Cerebellar nuclear complex (tissue), 1 donor: ENCODE measurements at places on chromosomes 4 and X.

GRCh38 chr4:136985683-136986082 is 546.6 kb downstream of the PCDH18 start:
- DNase-seq: no peak

DNA sequence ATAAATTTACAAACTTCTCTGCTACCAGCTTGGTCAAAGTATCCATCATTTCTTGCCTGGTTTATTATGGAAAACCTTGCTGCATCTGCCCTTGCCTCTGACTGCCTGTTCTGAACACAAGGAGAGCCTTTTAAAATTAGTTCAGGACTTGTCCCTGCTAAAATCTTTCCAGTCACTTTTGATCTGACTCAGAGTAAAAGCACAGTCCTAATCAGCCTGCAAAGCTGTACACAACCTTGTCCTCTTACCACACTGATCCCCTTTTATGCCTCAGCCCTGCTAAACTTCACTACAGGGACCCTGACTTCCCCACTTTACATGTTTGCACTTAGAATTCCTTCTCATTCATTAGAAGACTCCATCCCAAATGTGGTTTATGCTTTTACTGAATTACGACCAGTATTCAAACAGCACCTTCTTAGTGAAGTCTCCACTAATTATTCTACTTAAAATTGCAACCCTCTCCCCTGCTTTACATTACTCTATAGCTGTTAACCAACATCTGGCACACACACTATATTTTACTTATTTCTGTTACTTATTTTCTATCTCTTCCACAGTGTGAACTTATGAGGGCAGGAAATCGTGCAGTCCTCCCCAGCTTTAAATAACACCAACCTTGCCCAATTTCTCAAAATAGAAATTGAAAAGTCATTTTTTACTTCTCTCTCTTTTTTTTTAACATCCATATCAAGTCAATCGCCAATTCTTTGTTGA is 6.3 kb downstream of the GABRA4 start:
- DNase-seq: no peak

DNA sequence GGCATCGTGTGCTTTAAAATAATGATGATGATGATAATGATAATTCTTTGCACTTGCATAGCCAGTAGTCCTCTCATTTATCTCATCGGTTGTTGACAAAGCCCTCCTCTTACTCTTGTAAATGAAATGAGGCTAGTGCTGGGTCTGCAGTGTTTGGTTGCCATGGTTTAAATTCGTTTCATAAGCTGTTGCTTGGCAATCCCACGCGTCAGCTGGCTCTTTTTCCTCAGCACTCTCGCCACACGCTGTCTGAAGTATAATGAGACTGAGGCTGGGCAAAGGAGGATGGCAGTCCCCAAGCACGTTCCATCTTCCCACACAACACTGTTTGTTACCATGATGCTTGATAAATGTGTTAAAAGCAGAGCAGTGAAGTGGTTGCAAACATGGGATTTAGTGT is 15.5 kb downstream of the PAGE4 start:
- no peak for DNase-seq

DNA sequence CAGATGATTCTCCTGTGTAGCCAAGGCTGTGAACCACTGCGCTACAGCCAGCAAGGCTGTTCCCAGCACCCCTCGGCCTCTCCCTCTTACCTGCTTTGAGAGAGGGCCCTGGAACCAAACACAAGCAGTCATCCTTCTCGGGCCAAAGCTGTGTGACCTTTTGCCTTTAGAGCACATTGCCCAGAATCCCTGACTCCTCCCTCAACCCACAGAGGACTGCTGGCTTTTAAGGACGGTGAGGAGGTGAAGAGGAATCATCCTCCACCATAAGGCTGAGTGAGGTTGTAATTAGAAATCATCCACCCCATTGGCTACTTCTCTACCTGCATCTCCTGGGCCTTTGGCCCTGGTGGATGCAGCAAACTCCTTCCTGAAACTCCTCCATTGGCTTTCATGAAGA is 93.6 kb upstream of the PJA1 start:
- no peak for DNase-seq

DNA sequence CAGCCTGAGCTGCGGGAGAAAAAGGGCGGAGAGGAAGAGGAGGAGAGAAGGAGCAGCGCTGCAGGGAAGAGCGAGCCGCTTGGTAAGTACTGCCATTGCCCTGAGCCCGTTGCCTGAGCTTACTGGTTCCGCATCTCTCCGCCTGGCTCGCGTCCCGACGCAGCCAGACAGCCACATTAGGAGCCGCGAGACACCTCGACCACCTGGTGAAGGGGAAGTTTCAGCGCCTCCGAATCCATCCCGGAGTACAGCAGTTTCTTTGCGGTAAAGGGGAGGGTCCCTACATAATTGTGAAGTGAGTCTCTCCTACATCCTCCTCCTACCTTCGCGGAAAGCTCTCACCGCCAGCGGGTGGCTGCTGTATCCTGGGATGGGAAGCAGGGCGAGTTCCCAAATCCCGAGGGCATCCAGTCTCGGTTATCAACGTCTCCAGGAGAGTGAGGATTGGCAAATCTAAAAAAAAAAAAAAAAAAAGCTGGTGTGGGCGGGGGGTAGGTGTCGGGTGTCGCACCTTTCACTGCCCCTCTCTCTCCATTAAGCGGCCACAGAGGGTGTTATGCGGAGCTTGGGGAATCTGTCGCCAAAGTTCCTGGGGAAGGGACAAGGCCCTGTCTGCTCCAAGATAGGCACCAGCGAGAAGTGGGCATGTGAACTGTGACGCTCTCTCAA is 7.9 kb downstream of the TBX22 start:
- no peak for DNase-seq

DNA sequence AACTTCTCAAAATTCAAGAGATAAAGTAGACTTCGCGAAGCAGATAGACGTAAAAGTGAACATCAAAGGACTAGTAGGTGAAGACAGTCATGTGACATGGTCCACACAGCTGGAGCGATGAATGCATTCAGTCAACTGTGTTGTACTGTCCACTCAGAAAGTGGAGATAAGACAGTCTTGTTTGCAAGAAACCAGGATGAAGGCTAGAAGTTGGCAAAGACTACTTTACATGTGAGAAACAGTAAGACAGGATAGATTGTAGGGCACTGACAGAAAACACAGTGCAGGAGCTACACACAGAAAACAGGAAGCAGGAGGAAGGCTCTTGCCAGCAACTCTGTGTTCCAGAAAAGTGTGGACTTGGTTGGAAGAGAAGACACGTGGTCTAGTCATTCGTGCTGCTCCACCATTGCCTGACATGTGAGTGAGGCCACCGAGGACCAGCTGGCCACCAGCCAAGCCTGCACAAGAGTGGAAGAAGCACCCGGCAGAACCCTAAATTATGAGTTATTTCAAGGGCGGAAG is 78.9 kb downstream of the FAT1 start:
- no peak for DNase-seq

DNA sequence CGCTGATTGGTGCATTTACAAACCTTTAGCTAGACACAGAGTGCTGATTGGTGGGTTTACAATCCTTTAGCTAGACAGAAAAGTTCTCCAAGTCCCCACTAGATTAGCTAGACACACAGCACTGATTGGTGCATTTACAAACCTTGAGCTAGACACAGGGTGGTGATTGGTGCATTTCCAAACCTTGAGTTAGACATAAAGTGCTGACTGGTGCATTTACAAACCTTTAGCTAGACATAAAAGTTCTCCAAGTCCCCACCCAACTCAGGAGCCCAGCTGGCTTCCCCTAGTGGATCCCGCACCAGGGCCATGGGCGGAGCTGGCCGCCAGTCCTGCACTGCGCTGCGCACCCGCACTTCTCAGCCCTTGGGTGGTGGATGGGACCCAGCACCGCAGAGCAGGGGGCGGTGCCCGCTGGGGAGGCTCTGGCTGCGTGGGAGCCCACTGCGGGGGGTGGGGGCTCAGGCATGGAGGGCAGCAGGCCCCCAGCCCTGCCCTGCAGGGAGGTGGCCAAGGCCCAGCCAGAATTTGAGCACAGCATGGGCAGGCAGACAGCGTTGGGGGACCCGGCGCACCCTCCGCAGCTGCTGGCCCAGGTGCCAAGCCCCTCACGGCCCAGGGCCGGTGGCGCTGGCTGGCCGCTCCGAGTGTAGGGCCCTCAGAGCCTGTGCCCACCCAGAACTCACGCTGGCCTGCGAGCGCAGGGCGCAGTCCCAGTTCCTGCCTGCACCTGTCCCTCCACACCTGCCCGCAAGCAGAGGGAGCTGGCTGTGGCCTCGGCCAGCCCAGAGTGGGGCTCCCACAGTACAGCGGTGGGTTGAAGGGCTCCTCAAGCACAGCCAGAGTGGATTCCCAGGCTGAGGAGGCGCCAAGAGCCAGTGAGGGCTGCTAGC is 608.9 kb upstream of the LCORL start:
- no peak for DNase-seq

GRCh38 chr4:183492791-183493222 is 12.1 kb upstream of the ING2 start:
- no peak for DNase-seq

GRCh38 chr4:125387770-125388169 is 73.0 kb downstream of the FAT4 start:
- no peak for DNase-seq

DNA sequence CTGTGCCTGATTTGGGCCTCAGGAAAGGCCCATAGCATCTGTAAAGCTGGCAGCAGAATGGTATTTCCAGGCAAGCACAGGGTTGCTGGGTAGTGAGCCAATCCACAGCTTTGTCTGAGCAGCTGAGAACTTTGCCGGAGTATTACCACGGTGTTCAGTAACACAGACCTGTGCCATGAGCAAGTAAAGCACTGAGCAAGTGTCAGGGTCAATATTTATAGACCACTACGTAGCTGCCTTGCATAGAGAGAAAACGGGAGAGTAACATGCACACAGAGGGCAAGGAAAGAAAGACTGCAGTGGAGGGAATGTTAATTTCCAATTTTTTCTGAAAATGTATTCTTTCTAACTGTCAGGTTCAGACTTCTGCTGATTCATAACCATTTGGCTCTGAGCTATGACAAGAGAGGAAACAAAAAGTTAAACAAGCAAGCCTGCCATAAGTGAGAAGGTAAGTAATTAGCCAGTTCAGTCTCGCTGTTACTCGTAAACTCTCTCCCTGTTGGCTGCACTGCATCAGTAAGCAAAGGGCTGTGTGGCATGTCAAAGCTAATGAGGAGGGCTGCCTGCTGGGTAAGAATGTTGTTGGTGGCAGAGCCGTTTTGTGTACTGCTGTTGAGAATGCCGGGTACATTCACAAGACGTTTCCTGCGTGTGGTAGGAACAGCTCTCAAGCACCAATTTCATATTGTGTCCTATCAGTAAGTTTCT is 238.1 kb downstream of the BMPR1B start:
- no peak for DNase-seq

GRCh38 chr4:38491854-38492478 is 172.0 kb upstream of the KLF3 start:
- no peak for DNase-seq

- DNase-seq: no peak
Measured at GRCh38 chr4:75344915-75345314, 169.3 kb downstream of the RCHY1 start.

GRCh38 chr4:1763070-1763549 is 30.0 kb upstream of the FGFR3 start:
- DNase-seq: no peak

DNA sequence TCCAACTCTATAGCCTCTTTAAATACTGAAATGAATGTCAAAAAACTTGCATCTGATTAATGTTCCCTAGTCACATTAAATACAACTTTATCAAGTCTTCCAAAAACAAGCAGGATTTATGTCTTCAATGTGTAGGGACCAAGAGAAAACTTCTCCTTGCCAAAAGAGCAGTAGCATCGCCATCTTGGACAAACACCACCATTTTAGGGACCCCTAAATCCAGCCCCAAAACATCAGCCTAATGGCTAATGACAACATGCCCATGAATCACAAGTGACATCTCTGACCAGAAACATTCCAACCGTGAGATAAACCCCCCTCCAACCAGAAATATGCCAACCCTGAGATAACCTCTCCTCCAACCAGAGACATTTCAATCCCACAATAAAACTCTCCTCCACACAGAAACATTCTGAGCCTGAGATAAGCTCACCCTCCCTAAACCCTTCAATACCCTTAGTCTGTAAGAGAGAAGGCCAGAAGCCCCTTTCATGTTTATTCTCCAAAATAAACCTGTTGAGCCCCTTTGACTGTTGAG is 697.4 kb downstream of the TRAM1L1 start:
- no peak for DNase-seq

DNA sequence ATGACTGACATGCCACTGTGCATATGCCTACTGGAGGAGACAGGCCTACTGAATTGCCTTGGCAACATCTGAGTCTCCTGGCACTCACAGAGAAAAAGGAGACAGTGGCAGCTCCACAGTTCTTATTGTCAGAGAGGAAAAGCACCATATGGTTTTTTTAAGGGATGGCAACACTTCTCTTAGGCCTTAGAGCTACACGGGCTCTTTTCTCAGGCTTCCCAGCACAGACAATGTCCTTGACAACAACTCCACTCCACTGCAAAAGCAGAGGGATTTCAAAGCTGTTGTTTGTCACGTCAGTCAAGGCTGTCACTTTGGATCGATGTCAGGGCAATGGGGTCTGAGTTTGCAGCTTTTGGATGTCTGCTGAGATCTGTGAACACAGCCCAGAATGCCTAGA is 4.7 kb upstream of the CLCN4 start:
- no peak for DNase-seq

GRCh38 chrX:19070555-19070994 is 51.7 kb downstream of the ADGRG2 start:
- DNase-seq: no peak

DNA sequence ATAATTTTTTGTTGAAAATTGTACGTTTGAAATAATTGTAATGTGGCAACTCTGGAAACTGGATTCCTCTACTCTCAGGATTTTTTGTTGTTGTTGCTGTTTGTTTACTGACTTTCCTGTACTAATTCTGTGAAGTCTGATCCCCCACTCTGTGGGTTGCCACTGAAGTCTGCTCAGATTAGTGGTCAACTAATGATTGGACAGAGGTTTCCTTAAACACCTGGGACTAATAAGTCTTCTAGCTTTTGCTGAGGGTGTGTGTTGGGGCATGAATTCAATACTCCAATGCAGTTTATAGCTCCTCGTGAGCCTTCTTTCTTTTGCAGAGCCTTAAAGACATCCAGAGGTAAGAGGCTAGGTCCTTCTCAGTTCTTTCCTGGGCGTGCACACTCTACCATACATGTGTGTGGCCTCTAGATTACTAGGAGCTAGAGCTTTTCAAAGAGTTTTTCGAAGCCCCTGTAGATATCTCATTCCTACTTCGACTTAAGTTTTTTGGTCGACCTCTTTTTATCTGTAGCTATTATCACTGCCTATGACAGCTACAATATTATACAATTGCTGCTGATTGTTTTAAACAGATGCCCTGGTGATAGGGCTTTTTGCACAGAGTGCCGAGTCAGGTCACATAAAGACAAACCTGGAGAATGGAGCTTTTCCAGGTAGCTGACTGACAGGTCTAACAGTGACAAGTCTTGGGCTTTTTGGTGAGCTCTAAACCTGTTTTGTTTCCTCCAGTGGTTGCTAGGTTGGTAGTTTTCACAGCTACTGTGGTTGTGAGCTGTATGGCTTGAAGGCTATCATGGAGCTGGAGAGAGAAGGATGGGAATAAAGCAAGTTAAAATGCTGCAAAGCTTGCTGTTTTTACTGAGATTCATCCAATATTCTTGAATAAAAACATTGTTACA is 34.0 kb downstream of the BMP2K start:
- DNase-seq: no peak

GRCh38 chrX:13449441-13449840 is 120.0 kb upstream of the EGFL6 start:
- DNase-seq: no peak

GRCh38 chrX:7093305-7093704 is 54.2 kb upstream of the STS start:
- DNase-seq: no peak
